ENCODE measurements at places on chromosomes 5 and 9.

DNA sequence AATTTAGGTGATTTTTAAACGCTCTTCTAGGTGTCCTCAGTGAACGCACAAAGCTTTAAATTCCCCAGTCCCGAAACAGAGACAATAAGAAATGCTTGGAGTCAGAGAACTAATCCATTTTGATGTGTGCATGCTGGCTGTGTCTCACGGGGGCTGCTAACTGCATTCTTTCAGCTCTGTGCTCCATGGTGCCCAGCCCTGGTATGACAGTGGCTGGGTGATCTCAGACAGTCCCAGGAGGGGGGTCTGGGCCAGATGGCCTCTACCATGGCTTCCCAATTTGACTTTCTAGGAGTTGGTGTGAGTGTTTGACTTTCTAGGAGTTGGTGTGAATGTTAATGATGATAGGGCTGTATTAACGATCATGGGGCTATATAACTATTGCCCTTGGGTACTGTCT, 12.1 kb downstream of the OLFM1 start:
- no peak for DNase-seq

DNA sequence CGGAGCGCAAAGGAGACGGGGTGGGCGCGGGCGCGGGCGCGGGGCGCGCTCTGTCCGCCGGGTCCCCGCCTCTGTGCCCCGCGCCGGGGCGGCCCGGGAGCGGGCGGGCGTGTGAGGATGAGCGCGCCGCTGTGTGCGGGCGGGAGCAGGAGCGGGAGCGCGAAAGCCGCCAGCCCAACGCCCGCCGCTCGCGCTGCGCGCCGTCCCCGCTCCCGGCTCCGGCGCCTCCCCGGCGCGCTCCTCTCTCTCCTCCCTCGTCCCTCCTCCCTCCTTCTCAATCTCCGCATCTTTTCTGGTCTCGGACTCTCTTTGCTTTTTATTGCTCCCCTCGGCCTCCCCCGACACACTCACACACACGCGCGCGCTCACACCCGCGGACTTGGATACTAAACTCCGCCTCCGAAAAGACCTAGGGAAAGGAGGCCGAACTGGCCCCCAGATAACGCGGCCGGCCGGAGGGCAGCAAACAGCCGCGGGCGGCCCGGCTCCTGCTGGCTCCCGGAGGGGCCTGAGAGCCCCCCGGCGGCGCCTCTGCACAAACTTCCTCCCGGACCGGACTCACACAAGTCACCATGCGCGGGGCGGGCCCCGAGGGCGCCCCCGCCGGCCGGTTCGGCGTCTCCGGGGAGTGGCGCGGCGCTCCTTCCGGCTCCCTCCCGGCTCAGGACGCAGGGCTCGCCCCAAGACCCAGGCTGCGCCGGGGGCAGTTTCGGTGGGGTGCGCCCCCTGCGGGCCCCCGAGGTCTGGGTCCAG, at the start of gene FIBCD1:
Gene FIBCD1 (minus strand): TSS at position 596 of the 753 bp plus-strand sequence. CDS start 640 bp downstream, outside the sequence.
- peak; percentile 51 for DNase-seq

DNA sequence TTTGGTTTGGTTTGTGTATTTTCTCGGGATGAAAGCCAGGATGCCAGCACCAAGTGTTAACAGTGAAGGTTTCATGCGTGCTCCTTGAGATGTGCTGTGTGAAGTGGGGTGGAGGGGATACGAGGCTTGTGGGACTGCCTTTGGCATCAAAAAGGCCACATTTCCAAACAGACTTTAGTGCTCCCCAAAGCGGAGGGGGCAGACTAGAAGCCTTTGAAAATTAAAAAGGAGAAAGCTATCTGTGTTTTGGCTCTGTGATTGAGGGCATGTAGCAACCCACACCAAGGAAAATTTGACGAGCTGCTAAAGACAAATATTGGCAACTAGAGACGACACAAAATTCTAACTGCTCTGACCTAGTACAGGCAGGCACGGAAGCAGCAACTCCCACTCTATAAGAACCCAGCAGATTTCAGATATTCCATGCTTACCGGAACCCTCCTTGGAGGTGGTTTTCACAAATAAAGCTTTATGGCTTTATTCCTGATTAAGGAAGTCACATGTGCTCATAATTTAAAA, 154.5 kb downstream of the ARSB start:
- DNase-seq: no peak

GRCh38 chr9:3852545-3852944, 326.7 kb upstream of the RFX3 start:
- DNase-seq: no peak

DNA sequence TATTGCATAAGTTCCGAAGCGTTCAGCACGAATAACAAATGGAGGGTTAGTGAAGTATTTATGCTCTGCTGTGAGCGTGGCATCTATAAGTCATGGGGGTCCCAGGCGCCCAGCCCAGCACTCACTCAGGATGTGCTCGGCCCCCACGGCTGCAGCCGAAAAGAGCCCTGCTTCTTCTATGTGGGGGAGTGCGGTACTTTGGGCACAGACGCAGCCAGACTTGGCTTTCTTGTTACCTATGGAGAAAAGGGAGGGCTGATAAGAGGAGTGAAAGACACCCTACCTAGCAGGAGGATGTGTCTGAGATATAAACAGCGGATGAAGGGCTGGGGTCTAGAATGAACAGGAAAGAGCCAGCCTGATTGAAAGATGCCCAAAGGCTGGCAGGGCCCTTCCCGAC, 51.4 kb downstream of the MRPL36 start:
- no peak for DNase-seq

GRCh38 chr9:111131211-111131610, 92.9 kb upstream of the LPAR1 start:
- DNase-seq: no peak

- no peak for DNase-seq
These were observed 11.0 kb upstream of the ERMP1 start for GRCh38 chr9:5843794-5844471.

Data from stimulated activated CD4-positive, alpha-beta T cell treated with anti-CD3 and anti-CD28 coated beads, Interleukin-2, amount 100 ng/mL, for 24 hours (primary cell).